ENCODE measurements at places on chromosomes 2 and 18. TPM values are rescaled to one million over a fixed set of nuclear protein-coding genes. Genes with fewer than 3 reads are reported as not detected.
A peak's percentile ranks its signal among the peaks of the same experiment; 100 is the strongest.

DNA sequence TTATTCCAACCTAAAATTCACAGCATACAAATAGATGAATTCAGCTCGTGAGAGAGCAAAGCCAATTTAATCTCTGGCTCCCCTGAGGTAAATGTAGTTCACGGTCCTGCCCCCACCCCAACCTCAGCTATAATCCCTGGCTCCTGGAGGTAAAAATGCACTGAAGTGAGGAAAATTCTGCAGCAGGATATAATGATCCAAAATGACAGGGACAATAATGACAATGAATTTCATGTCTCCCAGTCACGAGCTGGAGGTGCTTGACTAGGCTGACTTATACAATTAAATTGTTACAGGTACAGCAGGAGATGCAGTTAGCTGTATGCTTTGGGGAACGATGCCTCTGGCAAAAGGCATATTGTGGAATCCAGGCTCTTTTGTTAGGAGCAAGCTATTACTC is 82.0 kb downstream of the GPD2 start:
- no peak for DNase-seq

DNA sequence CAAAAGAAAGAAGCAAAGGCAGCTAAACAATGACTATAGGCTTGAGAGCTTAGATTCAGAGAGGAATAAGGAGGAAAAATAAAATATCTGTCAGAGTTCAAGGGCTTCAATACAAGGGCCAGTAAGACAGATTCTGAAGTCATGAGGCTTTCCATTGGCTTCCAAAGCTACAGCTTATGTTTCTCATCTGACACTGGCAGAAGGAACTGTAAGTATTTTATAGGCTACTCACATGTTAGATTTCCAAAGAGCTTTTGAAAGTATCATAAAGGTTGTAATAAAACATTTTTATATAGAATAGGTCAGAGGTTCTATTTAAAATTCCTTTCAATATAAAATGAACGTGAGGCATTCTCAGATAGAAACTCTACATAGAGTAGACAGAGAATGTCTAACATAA is 746.6 kb upstream of the NXPH2 start:
- DNase-seq = no peak

DNA sequence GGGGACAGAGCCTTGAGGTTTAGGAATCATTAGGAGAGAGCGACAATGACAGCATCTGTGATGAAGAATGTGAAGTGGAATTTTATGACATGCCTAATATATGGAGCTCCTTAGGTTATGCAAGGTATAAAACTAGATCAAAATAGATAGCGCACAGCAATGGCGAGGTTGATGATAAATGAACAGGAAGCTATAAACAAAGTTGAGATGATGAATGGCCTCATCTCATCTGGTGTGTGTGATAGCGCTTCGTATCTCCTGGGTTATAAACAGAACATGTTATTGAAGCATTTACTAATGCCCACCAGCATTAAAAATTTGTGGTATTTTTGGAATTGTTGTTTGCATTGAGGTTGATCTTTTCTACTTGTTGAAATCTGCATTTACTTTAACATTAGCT is 231.5 kb downstream of the LTBP1 start:
- DNase-seq = no peak

- no peak for DNase-seq
These were observed 34.6 kb downstream of the EFEMP1 start for GRCh38 chr2:55888936-55889335.

DNA sequence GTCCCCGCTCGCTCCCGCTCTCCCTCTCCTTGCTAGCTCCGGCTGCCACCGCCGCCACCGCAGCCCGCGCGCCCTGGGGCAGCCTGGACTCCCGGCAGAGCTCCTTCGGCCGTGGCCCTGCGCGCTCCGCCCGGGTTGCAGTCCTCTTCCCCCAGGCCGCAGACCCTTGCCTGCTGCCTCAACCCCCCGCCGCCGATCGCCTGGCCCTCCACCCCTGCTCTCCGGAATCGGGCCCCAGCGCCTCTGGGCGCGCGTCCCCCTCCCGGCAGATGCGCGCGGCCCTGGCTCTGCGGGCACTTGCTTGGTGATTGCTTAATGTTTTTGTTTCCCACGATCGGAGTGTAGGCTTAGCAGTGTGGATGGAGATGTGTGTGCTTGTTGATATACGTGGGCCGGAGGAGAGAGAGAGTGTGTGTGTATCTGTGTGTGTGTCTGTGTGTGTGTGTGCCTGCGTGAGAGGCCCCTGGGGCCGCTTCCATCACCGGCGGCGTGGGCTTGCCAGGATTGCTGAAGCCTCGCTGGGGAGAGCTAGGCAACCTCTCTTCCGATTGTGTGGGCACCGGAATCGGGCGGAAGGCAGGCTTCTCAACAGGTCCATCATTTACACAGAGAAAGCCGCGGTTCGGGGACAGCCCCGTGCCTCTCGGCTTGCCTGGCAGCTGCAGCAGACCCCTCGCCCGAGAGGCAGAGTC is 877 bp downstream of the INHBB start:
- no peak for DNase-seq

DNA sequence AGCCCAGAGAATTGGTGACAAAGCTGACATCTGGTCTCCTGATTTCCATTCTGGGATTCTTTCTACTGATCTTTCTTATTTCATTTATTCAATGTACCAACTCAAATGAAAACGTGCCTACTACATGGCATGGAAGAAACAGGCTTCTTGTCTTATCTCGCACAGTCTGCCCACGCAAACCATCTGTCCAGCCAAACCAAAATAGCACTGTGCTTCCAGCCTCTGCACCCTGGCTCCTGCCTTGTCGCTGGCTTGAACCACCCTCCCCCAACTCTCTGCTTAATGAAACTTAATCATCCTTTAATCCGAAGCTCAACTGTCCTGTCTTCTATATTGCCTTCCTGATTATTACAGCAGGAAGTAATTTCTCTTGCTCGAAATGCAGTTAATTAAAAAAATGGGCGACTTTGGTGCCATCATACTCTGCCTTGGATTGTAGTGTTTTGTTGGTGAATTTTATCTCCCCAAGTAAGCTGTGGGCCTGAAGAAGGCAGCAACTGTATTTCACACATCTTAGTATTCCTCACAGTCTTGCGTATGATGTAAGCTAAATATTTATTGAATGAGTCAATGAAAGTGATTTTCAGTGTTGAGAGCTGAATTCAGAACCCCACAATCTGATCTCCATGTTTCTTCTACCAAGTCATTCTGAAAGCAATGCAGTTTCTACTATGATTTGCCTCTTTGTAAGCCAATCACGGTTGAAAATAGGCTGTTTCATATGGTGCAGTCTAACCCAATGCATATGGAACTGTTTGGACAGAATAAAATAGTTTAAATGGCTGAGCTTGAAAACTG is 190.8 kb downstream of the TMEM247 start:
- no peak for DNase-seq

DNA sequence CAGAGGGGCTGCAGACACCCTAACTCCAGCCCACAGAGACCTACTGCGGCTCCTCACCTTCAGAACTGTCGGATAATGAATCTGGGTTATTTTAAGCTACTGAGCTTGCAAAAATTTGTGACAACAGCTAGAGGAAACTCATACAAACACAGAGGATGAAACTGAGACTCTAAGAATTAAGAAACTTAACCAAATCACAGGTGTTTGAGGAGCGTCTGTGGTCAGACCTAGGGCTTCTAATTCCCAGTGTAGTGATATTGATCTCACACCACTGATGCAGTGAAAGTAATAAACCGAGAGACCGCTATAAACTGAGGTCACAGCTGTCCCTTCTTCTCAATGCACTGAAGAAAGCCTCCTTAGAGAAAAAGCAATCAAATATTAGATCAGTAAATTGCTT is 110.1 kb downstream of the RGPD3 start:
- no peak for DNase-seq

GRCh38 chr2:219684721-219685689 is 57.6 kb downstream of the SLC4A3 start:
- DNase-seq = peak; percentile 8

- no peak for DNase-seq
These were observed 641.6 kb downstream of the EPHA4 start for GRCh38 chr2:220930271-220931076.

DNA sequence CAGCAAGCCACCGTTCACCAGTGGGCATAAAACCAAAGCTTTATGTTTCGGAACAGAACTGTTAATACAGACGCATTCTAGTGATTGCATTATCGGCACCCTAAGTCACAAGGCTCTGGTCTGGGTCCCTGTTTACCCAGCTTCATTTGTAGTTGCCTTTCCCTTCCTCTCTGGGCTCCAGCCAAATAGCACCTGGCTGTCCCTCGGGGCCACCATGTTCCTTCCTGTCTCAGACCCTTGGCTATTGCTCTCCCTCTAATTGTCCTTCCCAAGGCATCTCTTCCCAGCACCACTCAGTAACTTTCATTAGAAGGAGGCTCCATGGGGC is 75.3 kb downstream of the SDC1 start:
- no peak for DNase-seq

GRCh38 chr2:111626865-111627163 is 257.2 kb downstream of the ANAPC1 start:
- DNase-seq = no peak

GRCh38 chr18:62497190-62497772 is 25.5 kb upstream of the ZCCHC2 start:
- DNase-seq = no peak

DNA sequence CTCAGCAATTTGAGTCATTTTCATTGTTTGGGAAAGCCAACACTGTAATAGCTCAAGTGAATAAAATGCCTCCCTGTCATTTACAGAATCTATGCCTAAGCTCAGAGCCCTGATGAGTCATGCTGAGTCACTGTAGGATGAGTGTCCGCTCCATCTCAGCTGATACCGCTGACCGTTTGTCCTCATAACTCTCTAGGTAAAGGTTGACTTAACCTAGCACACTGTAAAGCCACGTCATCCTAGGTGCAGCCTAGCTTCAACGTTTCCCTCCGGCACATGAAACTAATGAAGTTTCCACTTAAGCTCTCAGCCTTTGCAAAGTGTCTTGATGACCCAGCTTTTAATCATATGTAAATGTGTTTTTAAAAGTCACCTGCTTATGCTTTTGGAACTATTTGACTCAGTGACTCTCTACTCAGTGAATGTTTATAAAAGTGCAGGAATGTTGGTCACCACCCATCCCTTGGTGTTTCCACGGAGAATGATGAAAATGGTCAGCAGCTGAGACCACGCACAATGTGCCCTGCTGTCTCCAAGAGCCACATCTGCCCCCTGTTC is 154.0 kb downstream of the PMAIP1 start:
- no peak for DNase-seq

GRCh38 chr2:84830758-84831500 is 50.0 kb downstream of the TRABD2A start:
- no peak for DNase-seq

DNA sequence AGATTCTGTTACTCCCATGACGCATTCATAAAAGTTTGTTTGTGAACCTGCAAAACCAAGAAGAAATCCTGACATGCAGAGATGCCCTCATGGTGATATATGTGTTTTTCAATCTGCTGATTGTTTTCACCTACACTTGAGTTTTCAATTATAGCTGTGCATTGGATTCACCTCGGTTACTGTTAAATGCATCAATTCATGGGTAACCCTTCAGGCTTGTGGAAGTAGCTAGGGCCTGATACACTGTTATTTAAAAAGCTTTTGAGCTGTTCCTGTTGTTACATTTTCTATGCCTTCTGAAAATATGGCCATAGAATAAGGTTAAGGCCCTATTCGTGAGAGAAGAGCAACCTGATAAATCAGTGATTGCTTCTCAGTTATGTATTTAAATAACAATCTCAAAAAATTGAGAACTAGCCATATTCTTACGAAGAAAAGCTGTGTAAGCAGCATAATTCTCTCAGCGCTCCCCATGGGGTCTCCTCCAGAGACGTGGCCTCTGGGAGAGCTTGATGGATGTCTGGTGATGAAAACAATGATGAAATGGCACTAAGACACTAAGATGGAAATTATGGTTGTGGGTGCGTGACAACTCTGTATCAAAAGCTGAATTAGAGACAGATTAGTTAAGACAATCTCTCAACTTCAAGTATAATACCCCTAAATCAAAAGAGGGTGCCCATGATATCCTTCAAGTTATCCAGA is 60.5 kb downstream of the RIT2 start:
- no peak for DNase-seq

DNA sequence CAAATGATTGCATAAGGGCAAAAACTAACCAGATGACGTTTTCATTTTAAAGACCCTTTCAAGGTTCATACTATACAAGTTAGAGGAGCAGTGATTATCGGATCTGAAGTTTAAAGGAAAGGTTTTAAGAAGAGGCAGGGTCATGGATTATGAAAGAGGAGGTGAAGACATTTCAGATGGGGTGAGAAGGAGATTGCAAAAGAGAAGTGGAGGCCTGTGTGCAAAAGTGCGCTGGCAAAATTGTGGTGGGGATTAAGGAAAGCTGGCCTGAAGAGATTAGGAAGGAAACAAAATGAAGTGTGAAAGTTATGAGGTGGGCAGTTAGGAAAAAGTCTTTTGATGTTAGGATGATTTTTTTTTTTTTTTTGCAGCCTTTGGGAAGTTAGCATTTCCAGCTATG is 935.7 kb upstream of the FAM98A start:
- DNase-seq = no peak

DNA sequence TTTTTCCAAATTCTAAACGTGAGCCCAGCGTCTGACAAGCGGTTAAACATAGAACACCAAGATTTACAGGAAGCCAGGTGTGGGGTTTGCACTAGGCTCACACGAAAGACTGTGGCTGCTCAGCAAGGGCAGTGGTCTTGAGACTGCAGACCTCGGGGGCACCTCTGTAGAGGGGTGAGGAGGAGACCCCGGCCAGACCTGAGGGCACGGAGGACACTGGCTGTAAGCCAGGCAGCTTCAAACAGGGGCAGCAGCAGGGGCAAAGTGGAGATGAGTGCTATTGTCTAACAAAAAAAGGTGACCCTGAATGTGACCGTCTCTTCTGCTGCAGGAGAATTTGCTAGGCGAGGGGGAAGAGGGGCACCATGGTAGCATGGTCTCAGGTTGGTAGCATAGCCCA is 140.3 kb downstream of the CYP26B1 start:
- DNase-seq = no peak

DNA sequence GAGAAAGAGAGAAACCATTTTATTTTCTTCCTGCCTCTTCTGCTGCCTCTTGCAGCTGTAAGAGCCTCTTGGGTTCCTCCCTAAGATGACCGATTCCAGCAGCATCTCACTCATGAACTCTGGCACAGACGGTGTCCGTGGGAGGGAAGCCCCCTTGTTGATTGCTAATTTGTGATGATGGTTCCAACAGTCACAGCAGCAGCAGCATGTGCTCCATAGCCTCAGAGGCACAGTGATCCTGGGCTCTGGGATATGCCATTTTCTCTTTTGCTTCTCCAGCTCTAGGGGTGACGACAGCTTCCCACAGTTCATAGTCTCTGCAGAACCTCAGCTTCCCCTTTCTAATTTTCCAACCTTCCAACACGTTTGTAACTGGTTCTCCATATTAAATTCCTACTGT is 324.2 kb upstream of the HS6ST1 start:
- no peak for DNase-seq

- DNase-seq = no peak
These were observed 171.1 kb upstream of the MC4R start for GRCh38 chr18:60543646-60544045.

Gene PRSS56
- 0.19 TPM for total RNA-seq

Gene CGREF1
- total RNA-seq = 0.57 TPM

Gene MEP1B
- 0.19 TPM for total RNA-seq

Gene ASB18
- total RNA-seq = not detected

Gene LYPD6B
- total RNA-seq = 0.24 TPM

Gene ATP6V1B1
- 0.19 TPM for total RNA-seq
